Occipital lobe (tissue), 3 donors: ENCODE measurements at places on chromosomes 16 and 17. TPM values are rescaled to one million over a fixed set of nuclear protein-coding genes. Genes with fewer than 3 reads are reported as not detected.
A peak's percentile ranks its signal among the peaks of the same experiment; 100 is the strongest.

GRCh38 chr16:31402687-31403086 lies 9.6 kb downstream of the ITGAD start:
- no peak for DNase-seq

The OTOP2 gene
- not detected for total RNA-seq

DNA sequence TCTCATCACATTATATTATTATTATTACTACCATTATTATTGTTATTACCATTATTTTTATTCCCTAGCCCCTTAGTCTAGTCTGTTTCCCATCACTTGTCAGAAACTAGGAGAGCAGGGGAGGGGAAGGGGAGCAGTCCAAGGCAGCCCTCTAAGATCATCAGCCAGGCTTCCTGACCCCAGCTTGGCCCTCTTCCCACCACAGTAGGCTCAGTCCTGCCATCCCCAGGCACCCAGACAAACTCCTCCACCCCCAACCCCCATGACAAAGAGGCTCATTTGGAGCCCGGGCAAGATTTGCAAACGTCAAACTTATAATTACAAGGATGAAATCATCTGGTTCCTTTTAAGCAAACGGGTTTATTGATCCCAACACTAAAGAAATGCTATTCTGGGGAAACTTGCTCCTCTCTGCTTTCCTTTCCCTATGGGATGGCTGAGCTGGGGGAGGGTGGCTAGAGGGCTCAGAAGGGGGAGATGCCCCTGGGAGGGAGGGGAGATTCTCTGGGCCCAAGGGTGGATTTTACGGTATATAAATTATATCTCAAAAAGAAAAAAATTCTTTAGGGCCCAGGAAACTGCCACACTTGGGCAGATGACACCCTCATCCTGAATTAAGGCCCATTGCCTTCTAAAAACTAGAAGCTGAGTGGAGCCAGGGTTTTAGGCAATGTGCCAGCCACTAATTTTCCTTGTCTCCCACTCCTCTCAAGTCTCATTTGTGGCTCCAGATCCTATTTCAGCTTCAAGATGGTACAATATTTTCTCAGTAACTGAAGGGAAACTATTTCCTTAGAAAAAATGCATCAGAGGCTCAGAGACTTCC lies 4.4 kb upstream of the CBFB start:
- DNase-seq, result no peak

The KRTAP4-6 gene
- not detected for total RNA-seq

GRCh38 chr16:7374614-7375174 lies 42.0 kb downstream of the RBFOX1 start:
- no peak for DNase-seq

- no peak for DNase-seq
Observed at GRCh38 chr17:45976755-45977505, 22.1 kb upstream of the STH start.

GRCh38 chr16:19926449-19927390 lies 42.1 kb upstream of the GPRC5B start:
- DNase-seq, result no peak

DNA sequence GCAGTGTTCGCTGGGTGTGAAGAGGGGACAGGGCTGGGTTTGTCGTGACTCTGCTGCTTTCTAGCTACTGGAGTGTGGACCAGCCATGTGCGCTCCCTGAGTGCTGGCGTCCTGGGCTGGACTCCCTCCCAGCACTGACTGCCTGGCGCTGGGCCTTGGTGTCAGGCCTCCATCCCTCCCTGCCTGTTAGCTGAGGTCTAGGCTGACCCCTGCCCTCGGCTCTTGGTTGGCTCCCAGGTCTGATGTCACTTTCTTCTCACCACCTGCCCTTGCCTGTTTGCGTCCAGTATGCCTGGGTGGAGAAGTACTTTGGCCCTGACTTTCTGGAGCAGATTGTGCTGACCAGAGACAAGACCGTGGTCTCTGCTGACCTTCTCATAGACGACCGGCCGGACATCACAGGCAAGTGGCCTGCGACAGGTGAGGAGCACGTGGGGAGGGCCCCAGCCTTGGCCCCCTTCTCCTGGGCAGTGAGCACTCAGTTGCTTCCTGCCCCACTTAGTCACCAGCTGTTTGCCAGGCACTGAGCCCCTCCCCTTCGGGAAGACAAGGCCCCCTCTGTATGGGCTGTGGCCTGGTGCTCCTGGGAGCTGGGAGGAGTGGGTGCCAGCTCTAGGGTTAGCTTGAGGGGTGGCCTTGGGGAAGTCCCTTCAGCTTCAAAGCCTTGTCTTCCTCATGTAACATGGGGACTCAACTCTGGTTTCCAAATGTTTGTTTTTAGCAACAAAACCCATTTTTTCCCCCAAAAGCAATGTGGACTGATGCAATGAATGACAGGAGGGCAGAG lies 41.5 kb downstream of the NT5M start:
- DNase-seq, result no peak

DNA sequence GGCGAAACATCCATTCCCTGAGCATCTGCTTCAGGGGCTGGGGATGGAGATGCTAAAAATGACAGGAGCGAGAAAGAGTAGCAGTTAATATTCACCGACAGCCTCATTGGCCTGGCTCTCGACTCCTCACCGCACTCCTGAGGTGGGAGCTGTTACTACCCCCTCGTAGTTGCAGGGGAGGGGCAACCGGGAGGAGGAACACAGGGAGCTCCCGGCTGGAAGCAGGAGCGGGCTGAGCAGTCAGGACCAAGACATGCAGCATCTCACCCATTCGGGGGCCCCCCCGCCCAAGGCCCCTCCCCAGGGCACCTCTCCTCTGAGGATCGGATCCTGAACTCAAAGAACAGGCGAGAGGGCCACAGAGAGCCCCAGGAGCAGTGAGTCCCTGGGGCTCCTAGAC lies 4.5 kb upstream of the ACSF3 start:
- no peak for DNase-seq

GRCh38 chr16:81843683-81844082 lies 64.6 kb downstream of the PLCG2 start:
- DNase-seq, result no peak

GRCh38 chr17:17782523-17783115 lies 54.2 kb downstream of the SREBF1 start:
- DNase-seq, result peak; percentile 59

GRCh38 chr16:89507214-89507833 lies 879 bp upstream of the SPG7 start:
- peak; percentile 45 for DNase-seq

DNA sequence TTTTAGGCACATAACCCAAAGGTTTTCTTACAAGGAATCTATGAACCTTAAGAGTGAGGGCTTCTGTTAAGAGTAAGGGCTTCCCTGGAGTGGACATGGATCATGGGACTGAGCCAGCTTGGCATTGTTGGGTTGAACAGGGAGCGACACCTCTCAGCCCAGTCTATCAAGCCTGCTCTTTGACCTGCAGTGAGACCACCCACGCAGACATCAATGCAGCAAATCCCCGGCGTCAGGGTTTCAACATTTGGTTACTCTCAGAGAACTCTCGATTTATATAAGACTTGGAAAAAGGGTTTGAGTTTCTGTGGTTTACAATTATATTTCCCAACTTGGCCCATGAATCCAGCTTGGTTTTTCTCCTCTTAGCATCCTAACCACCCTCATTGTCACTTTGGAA lies 299.9 kb downstream of the WWOX start:
- DNase-seq, result no peak

DNA sequence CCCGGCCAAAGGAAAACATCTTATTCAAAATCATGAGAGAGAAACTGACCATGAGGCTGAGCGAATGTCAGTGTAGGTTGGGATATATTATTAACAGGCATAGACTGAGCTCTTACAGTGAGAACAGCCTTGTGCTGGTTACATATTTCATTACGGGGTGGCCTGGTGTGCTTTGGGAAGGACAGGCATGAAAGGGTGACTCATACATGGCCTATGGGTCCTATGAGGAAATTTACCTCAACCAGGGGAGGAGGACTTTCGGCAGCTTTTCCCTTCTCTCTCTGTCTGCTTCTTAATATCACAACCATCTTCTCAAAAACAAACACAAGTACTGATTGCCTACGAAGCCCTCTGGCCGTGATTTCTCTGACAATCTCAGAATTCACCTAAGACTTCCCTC lies 579.1 kb downstream of the CDH13 start:
- DNase-seq, result no peak

GRCh38 chr17:50719144-50719923 lies at the start of gene LUC7L3:
Gene LUC7L3 (plus strand): TSS chr17:50719603. CDS start chr17:50719733, 130 bp downstream.
- DNase-seq, result peak; percentile 88

The OR2C1 gene
- total RNA-seq, result 0.62 TPM

GRCh38 chr17:43338886-43339516 lies 59.8 kb upstream of the ARL4D start:
- peak; percentile 52 for DNase-seq

DNA sequence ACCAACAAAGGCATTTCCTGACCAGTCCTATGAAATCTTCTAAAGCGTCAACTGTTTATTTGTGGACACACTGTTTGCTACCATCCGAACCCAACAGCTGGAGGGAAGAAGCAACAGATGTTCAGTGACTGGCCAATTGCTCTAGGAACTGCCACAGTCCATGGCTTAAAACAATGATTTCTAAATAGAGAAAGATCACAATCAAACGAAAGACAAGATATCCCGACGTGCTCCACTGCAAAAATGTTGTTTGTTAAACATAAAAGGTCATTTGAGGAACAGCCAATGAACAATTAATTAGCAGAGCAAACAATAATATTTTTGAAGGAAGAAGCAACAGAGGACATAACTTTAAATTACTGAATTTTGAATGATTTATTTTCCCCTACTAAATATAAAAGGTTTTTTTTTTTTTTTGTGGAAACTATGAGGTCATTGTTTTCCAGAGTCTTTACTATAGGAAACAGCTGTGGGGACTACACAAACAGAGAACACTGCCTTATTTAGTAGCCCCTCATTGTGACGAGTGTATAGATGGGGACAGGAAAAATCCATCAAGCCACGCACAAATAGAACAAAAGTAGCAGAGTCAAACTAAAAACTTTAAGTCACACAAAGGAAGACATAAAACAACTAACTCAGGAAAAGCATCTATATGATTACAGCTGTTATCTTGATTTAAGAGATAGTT lies 17.2 kb downstream of the USP31 start:
- DNase-seq, result no peak

GRCh38 chr16:86015606-86016005 lies 116.6 kb downstream of the IRF8 start:
- no peak for DNase-seq

The NTN1 gene
- 1.1 TPM for total RNA-seq

- DNase-seq, result no peak
Observed at GRCh38 chr16:67236563-67237395, 9.8 kb downstream of the TMEM208 start.

GRCh38 chr16:48960830-48961229 lies 320.8 kb downstream of the CBLN1 start:
- DNase-seq, result no peak

DNA sequence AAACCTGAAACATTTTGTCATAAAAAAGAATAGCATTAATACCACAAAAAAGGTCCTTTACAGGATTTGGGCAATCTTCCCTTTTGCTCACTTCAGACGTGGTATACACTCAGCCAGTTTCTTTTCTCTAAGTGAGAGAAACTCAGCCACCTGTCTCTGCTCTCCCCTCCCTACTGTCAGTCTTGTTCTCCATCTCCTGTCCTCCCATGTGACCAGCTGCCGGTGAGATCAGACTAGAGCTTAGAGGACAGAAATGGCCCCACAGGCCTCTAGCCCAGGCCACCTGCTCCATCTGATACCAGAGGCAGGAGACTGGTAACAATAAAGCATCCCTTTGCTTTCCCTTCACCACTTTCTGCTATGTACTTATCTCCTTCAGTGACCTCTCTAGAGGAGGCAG lies 34.9 kb downstream of the CMC2 start:
- DNase-seq, result no peak

The CLEC10A gene
- not detected for total RNA-seq

DNA sequence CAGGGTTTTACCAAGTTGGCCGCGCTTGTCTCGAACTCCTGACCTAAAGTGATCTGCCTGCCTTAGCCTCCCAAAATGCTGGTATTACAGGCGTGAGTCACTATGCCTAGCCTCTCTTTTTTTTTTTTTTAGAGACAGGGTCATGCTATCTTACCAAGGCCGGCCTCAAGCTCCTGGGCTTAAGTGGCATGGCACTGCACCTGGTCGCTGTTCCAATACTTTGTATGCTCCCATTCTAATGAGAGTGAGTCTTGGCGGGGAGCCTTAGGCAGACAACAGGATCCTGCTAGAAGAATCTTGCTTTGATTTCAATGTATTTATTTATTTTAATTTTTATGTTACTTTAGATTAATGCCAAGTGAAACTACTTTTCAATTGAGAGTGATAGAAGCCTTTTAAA lies 21.9 kb downstream of the TOM1L2 start:
- DNase-seq, result no peak
